ENCODE measurements at places on chromosomes 3 and 15.
A peak's percentile ranks its signal among the peaks of the same experiment; 100 is the strongest.

DNA sequence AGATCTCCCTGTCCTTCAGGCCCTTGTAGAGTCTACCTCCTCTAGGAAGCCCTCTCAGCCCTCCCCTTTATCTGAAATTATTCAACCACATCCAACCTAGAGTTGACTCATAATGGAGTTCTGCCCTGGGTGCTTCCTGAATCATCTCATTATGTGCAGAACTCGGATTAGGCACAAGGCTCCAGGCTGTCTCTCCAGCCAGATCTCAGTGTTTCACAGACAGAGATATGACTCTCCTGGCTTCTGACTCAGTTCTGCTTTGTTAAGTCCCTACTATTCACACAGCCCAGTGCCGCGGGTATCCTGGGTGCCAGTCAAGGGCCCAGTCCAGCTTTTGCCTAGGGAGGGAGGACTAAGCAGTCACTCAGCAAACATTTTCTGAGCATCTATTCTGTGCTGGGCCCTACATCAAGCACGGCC is 9.3 kb downstream of the STRA6 start:
- DNase-seq = no peak

DNA sequence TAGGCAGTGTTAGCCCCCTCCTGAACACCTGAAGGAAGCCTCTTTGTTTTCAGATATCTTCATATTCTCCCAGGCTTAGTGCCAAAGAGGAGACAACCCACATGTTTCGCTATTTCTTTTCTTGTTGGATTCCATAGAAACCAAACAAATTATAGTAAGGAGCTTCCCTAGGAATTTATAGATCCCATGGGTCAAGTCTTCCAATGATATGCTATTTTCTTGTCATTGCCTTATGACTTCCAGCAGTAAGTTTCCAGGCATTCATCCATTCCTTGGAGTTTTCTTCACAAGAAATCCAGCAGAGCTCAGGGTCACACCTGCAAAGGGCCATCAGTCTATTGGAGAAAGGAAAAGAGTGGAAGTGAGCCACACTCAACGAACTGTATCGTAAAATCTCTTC is 9.9 kb upstream of the KCNMB2 start:
- DNase-seq = no peak

- DNase-seq = peak; percentile 31
Observed at GRCh38 chr15:98953000-98953787, 54.4 kb downstream of the PGPEP1L start.

DNA sequence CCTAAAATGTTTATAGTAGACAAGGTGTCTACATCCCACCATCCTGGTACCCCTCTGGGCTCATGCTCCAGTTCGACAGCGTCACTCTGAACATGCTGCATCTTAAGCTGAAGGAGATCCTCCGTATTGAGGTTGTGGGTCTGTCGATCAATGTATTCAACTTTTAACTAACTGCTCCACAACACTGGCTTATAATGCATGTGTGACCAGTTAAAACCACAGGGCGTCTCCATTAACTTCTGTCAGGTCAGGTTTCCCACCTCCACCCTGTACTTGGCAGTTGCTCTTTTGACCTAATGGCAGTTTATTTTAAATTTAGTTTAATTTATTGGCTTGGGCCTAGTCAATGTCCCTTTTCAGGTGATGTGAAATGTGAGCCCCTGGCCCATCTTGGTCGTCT is 17.8 kb upstream of the RARRES1 start:
- DNase-seq = no peak

DNA sequence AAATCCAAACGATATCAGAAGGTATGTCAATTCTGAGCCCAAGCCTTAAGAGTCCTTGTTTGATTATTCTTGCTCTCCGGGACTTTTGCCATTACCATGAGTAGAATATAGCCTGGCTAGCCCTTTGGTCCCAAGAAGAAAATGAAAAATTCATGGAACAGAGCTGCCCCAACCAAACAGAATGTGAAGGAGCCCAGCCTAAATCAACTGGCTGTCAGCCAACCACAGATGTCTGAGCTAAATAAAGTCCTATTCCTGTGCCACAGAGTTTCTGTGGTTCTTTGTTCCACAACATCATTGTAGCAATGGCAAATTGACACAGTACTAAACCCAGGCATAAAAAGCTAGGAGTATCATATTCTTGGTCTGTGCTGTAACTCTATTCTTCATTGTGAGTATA is 185.2 kb downstream of the CPNE4 start:
- DNase-seq = no peak

GRCh38 chr3:153334558-153334957 is 172.5 kb downstream of the RAP2B start:
- no peak for DNase-seq

- no peak for DNase-seq
Observed at GRCh38 chr3:141009496-141009895, 41.7 kb upstream of the SPSB4 start.

GRCh38 chr3:8629151-8630021 is 15.2 kb downstream of the SSUH2 start:
- peak; percentile 48 for DNase-seq

GRCh38 chr3:72123908-72124441 is 339.0 kb upstream of the PROK2 start:
- DNase-seq = no peak

DNA sequence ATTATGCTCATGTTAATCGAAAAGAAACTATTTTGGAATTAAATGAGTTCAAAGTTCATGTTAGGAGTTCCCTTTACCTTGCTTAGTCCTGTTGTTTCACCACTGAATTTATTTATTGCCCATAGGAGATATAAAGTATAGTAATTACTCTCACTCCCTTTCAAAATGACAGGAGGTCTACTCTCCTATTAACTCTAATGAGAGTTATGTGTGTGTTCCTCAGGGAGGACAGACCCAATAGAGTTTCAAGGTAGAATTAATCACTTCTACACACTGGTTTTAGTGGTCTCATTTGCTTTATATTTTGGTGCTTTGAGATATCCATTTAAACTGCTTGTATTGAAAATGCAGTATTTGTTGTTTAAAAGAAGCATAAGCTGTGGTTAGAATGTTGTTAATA is 398.9 kb downstream of the NLGN1 start:
- DNase-seq = no peak

GRCh38 chr3:72462595-72463011 is 385.6 kb downstream of the SHQ1 start:
- no peak for DNase-seq

GRCh38 chr15:29056839-29057450 is 171.2 kb downstream of the APBA2 start:
- no peak for DNase-seq

GRCh38 chr15:50116477-50116876 is 2.6 kb downstream of the ATP8B4 start:
- no peak for DNase-seq

- no peak for DNase-seq
Observed at GRCh38 chr3:71901645-71902044, 116.7 kb upstream of the PROK2 start.

GRCh38 chr15:101004500-101004899 is 85.3 kb downstream of the LRRK1 start:
- no peak for DNase-seq

- peak; percentile 66 for DNase-seq
Observed at GRCh38 chr15:77634266-77634962, 1.7 kb upstream of the LINGO1 start.

DNA sequence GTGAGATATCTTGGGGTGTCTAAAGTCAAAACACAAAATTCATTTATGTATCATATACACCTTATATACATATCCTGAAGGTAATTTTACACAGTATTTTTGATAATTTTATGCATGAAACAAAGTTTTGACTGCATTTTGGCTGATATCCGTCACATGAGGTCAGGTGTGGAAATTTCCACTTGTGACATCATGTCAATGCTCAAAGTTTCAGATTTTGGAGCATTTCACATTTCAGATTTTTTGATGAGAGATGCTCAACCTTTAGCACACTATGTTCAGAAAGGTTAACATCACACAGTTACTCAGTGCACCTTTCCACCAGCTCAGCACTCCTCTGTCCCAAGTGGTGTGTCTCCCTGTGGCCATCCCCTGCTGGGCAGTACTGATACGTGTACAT is 37.7 kb upstream of the CPB1 start:
- DNase-seq = no peak

DNA sequence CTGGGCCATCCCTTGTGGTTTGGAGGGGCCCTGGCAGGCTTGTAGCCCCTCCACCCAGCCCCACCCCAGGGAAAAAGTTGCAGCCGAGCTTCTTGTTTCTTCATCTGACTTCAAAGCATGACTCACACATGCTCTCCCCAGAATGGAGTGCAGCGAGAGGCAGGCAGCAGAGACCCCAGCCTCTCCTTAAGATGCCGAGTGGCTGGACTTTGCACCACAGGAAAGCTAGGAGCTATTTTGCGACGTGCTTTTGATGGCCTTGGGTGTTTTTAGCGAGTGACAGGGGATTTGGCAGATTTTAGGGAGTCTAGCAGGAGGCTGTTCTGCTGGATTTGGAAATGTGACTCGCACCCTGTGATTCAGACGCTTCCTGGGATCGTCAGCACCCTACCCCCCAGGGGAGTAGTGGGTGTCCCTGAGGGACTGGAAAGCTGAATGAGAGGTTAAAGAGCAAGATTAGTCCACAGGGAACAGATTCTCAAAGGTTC is 14.2 kb downstream of the BAHD1 start:
- no peak for DNase-seq

GRCh38 chr3:186385856-186386602 is 24.0 kb upstream of the DGKG start:
- no peak for DNase-seq

GRCh38 chr3:45644063-45644790 is 45.0 kb upstream of the SACM1L start:
- DNase-seq = no peak

DNA sequence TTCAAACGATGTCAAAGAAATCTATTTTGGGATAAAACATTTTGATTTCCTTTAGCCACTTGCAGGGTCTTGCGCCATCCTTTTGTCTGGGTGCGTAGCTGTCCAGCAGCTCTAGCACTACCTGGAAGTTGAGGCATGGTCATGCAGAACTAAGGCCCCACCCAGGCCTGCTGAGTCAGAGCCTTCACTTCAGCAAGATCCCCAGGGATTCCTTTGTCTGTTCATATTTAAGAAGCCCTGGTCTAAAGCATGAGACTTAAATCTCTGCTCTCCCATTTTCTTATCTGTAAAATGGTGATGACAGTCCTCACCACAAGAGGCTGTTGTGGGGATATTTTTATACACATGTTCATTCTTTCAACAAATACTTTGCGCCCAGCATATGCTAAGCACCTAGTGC is 99.0 kb upstream of the CTDSPL start:
- DNase-seq = no peak

DNA sequence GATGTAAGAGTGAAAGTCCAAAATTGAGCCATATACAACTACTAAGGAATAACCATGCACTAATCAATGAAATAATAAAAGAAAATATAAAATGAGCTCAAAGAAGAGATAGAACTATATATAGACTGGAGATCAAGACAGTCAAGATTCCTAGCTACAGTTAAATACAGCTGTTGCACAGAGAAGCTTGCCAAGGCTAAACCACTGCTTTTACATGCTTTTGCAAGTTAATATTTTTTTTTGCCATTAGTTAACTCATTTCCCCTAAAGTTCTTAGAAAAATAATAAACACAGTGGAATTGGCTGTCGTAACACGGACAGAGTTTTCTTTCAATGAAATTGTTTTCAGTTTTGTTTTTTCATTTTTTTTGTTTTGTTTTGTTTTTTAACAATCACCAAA is 123.0 kb downstream of the VGLL3 start:
- DNase-seq = no peak

DNA sequence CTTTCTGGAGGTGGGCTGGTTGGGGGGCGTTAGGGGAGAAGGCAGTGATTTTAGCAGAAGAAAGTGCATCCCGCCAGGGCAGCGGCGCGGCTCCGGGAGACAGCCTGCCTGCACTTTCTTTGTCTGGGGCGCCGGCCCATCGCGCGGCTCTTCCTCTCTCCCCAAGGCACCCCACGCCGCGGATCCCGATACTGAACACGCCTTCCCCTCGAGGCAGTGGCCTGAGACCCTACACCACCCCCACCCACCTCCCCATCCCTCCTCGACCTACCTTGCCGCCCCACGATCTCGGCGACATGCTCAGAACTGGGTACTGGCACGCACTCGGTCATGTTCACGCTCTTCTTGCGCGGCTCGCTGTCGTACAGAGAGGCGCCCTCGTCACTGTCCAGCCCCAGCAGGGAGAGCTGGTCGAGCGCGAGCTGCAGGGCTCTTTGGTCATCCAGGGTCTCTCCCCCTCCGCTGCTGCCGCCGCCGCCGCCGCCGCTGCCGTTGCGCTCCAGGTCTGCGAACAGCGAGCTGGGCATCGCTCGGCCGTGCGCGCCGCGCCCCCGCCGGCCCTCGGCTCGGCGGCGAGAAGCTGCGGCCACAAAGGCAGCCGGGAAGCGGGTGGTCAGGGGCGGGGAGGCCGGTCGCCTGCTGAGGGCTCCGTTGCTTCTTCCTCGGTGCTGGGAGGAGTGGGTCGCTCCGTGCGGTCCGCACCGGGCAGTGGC is 483 bp downstream of the MEX3B start:
- peak; percentile 12 for DNase-seq

- DNase-seq = no peak
Observed at GRCh38 chr3:169676925-169677537, 13.5 kb upstream of the MECOM start.

DNA sequence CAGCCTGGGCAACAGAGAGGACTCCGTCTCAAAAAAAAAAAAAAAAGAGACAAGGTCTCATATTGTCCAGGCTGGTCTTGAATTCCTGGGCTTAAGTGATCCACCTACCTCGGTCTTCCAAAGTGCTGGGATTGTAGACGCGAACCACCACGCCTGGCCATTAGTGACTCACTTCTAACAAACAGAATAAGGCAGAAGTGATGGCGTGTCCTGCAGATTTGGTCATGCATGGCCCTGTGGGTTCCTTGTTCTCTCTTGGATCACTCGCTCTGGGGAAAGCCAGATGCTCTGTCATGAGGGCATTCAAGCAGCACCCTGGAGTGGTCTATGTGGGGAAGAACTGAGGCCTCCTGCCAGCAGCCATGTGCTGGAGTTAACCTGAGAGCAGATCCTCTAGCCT is 27.4 kb upstream of the TJP1 start:
- no peak for DNase-seq

GRCh38 chr3:78348664-78349063 is 1308.8 kb downstream of the ROBO2 start:
- no peak for DNase-seq

- no peak for DNase-seq
Observed at GRCh38 chr15:58441376-58442070, 9.7 kb downstream of the LIPC start.

GRCh38 chr15:81492331-81492968 is 118.4 kb upstream of the TMC3 start:
- DNase-seq = no peak

DNA sequence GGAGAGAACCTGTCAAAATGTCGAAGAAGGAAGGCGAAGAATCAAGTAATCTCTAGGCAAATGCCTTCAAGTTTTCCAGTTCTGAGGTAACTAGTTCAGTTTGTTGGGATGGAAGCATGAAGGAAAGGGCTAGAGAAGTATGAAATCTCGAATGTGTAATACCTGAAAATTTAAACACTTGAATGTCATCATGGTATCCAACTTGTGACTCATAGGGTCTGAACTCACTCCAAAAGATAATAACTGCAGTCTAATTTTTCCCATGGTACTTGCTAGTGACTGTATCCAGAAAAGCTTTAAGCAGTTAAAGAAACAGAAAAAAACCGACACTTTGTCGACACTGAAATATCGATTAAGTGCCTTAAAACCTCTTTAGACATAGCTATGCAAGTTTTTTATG is 102.9 kb upstream of the CHRM5 start:
- DNase-seq = no peak
